ENCODE measurements at places on chromosomes 4 and X.

DNA sequence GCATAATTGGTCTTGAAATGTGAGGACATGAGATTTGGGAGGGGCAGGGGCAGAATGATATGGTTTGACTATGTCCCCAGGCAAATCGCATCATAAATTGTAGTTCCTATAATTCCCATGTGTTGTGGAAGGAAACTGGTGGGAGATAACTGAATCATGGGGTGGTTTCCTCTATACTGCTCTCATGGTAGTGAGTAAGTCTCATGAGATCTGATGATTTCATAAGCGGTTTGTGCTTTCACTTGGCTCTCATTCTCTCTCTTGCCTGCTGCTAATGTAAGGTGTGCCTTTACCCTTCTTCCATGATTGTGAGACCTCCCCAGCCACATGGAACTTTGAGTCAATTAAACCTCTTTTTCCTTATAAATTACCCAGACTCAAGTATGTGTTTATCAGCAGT is 2595.9 kb downstream of the PCDH7 start:
- no peak for DNase-seq

- peak; percentile 57 for DNase-seq
Measured at GRCh38 chrX:40108959-40109287, 11.2 kb upstream of the BCOR start.

DNA sequence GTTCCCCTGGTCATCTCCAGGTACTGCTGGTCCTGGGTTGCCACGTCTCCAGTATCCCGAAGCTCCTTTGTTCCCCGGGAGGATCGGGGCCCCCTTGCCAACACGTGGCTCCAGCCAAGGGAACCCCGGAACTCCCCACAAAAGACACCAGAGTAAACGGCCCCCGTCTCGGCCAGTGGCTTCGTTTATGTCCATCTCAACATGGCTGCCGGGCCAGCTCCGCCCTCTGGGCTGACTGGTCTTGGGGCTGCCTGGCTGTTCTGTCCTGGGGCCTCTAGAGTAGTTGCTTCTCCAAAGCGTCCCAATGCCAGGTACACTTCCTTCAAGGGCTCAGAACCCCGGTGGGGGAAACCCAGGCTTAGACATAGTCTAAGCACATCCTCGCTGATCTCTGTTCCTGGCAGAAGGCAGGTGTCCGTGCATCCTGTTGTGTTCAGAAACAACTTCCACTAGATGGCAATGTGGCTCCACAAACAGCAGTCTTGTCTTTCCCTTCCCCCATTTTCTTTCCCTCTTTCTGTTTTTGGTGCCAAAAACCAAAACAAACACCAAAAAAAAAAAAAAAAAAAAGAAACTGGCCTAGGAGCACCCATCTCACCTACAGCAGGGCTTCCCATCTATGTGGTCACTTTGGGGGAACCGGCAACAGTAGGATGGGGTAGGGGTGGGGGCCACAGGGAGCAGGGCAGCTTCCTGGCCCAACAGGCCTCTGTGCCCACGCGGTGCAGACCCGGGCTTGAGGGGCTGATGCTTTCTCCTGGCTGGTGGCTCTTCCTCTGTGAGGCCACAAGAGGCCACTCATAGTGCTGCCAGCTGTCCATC is 35.3 kb downstream of the NBDY start:
- no peak for DNase-seq

DNA sequence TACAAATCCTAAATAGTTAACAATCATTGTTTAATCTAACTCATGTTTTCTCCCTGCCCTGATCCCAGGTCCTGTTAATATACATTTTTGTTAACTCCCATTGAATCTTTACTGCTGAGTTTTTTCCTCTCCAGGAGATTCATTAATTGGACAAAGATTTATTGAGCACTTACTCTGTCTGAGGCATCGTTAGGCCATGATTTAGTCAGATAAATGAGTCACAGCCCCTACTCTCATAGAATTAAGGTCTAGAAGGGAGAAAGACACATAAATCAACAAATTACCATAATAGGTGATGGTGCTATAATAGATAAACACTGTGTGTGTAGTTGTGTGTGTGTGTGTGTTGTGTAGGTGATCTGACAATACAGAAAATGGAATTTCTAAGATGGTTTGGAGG is 112.5 kb downstream of the MAPK10 start:
- no peak for DNase-seq

DNA sequence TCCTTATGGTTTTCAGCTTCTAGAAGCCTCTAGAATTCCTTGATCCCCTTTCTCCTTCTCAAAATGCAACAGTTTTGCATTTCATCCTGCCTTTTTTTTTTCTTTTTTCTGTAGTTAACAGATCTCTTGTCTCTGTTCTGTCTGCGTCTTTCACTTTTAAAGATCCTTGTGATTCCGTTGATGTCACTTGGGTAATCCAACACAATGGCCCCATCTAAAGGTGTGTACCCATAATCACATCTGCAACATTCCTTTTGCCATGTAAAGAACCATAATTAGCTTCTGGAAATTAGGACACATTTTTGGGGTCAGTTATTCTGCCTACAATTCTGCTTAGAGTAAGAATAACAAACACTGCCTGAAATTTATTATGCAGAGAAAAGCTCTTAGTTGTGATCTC is 1180.9 kb upstream of the ADGRL3 start:
- no peak for DNase-seq

DNA sequence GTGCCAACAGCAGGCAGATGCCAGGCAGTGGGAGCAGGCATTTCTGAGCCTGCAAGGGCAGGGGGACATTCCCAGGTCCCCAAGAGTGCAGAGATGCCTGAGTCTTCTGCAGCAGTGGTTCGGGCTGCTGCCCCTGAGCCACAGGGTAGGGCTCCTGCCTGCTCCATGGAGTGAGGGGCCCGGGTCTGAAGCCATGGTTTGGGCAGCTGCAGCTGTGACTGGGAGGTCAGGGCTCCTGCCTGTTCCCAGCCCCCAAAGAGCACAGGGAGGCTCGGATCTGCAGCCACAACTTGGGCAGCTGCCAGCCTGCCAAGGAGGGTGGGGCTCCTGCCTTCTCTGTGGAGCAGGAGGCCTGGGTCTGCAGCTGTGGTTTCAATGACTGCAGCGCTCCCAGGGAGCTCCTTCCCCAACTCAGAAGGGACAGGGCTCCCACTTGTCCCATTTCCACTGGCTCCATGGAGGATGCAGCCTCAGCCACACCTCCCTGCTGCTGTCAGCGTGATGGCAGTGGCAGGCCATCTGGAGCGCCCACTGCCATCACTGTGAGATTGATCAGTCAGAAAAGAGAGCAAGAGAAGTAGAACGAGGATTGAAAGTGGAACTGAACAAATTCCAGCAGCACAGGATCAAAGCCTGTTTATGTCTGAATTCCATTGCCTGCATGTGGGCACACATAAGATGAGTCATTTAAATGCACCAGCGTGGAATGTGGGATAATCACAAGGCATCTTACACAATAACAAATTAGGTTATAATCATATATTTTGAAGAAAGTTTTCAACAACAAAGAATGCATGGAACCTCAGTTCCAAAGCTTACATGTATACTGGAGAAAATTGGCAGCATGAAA is 93.1 kb upstream of the CXorf51A start:
- DNase-seq, result no peak

GRCh38 chrX:11212741-11213140 is 80.5 kb upstream of the AMELX start:
- no peak for DNase-seq

- peak; percentile 85 for DNase-seq
Measured at GRCh38 chr4:140151699-140152012, 2.3 kb downstream of the MAML3 start.

All from NCI-H2227 treated with DMSO at 0.1 percent for 48 hours (cell line).